ENCODE measurements at places on chromosomes 7 and 10.

DNA sequence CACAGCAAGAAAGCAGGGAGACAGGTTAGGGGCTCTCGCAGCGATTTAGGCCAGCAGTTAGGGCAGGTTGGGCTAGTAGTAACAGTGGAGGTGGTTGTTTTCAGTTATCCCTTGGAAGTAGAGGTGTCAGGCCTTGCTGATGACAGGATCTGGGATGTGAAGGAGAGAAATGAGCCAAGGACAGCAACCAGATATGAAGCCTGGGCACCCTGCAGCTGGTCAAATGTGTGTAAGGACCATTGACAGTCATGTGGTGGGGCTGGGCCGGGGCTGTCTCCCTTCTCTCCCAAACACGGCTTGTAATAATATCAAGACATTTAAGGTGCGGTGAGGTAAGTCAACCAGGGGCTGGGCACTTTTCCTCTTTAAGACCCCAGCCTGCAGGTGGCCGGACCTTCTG lies 112.5 kb upstream of the IGFBP3 start:
- no peak for DNase-seq

GRCh38 chr7:16929146-16929762 lies 47.5 kb upstream of the AGR3 start:
- DNase-seq = no peak

GRCh38 chr7:106139265-106140251 lies 27.4 kb upstream of the SYPL1 start:
- no peak for DNase-seq

GRCh38 chr10:43105102-43105955 lies 28.5 kb downstream of the RET start:
- DNase-seq = peak; percentile 38

DNA sequence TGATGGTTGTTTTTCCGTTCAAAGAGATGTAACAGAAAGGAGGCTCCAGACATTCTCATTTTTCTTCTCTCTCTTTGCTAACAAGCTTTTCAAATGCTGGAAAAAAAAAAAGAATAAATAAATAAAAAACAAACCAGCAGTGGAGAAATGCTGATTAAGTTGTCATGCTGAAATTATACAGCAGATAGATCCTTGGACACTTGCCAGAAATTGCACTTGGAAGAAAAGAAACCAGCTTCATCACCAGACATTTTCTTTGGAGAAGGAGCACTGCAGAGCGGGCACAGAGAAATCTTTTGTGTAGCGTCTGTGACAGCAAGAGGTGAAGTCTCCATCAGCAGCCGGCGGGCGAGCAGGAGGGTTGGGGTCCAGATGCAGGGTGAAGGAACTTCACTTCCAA lies 55.8 kb downstream of the CLRN3 start:
- DNase-seq = no peak

GRCh38 chr7:18210377-18210776 lies 182.7 kb upstream of the PRPS1L1 start:
- no peak for DNase-seq

- no peak for DNase-seq
These were observed 17.0 kb upstream of the NODAL start for GRCh38 chr10:70458329-70459060.

- DNase-seq = no peak
These were observed 22.4 kb downstream of the NACAD start for GRCh38 chr7:45066409-45066808.

DNA sequence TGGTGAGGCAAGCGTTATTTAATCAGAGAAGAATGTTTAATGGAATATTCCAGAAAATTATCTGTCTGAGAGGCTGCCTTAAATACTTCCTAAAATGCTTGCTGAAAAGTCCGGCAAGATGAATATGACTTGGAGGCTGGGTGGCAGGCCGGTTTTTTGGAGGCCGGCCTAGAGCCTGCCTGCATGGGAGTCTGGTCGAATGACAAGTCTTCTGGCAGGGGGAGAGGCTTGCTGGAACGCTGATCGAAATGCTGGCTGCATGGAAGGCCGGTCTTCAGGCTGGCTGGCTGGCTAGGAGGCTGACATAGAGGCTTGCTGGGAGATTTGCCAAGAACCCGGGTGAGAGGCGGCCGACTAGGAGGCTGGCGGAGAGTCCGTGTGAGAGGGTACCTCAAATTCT lies 135.7 kb downstream of the OR13A1 start:
- no peak for DNase-seq

DNA sequence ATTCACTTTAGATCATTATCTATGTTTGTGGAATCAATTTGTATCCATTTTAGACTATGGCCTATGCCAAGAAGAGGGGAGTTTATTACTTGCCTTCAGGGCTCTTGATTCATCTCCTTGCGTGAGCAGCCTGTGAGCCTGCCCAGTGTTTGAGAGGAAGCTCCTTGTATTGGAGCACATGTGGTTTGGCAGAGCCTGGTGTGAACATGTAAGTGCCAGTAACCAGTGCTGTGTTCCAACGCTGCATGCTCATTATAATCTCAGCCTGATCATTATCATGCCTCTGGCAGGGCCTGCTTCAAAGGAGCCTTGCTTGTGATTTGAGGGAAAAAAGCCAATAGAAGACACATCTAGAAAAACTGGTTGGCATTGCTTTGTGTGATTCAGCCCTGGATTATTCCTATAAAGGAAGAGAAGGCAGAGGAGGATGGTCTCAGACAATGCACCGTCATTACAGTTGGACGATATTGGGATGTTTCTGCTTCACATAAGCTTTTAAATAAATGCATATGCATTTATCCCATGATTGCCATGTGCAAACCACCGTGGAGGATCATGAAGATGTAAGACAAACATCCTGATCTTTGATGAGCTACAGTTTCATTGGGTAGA lies 203.4 kb upstream of the AHR start:
- no peak for DNase-seq

DNA sequence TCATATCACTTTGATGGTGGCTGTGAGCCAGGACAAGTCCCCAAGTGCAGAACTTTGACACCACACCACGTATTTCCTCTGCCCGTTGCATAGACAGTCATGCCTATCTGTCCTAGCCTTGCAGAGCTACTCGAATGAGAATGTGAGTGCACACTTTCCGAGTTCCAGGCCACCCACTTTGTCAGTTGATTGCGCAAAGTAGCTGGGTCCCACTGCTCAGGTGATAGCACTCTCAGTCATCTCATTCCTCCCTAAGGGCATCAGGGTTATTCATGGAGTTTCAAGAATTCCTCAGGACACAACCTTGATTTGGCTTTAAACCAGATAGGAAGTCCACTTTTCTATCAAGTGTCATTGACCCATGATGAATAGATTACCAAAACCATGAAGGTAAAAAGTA lies 19.3 kb downstream of the LSM5 start:
- DNase-seq = no peak

- DNase-seq = no peak
These were observed 28.2 kb downstream of the CDK14 start for GRCh38 chr7:90624225-90624911.

GRCh38 chr7:49324707-49325106 lies 400.4 kb downstream of the CDC14C start:
- no peak for DNase-seq

GRCh38 chr7:95691464-95691863 lies 80.9 kb upstream of the DYNC1I1 start:
- DNase-seq = no peak

DNA sequence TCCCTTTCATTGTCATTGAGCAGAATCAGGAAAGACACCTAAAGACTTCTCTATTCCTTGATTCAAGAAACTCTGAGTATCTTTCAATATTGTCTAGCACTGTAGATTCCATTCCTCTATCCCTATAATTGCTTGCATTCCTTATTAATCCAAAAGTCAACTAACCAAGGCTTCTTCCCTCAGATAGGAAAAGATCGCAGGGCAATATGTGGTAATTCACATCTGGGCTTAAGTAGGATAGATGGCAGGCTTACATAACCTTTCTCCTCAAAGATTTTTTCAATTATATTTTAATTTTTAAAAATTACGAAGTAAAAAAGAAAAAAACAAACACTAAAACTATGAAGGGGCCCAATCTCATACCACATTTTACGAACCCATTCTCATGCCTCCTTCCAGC lies 7.1 kb upstream of the ARHGAP21 start:
- DNase-seq = no peak

- peak; percentile 9 for DNase-seq
These were observed 692.6 kb downstream of the ZWINT start for GRCh38 chr10:55668326-55668922.

DNA sequence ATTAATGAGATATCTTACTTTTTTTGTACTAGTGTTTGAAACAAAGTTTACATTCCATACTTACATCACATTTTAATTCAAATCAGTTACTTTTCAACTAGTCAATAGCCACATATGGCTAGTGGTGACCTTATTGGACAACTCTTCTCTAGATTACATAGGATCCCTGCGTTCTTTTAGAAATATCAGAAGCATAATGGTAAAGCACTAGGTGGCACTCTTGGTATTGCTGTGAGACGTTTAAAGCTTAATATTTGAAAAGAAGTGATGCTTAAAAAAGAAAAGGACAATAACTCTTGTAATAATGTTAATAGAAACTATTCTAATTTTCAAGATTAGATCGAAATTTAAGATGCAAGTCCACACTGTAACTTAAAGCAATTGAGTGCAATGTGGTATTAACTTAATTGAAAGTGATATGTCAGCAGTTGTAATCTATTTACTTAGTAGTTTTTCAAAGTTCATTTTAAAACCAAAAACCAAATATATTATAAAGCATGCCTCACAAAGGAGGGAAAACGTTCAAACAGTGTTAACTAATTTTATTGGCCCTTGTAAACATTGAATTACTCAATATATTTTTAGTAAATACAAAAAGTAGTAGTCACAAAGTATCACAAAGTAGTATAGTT lies 339.1 kb downstream of the ATRNL1 start:
- DNase-seq = no peak

- no peak for DNase-seq
These were observed 26.3 kb downstream of the SAMD8 start for GRCh38 chr10:75137533-75138438.

Data from iPS DF 19.7 (cell line).